ENCODE measurements at places on chromosomes 13 and 19.

GRCh38 chr13:99322297-99323103, 15.3 kb upstream of the GPR183 start:
- DNase-seq = no peak

DNA sequence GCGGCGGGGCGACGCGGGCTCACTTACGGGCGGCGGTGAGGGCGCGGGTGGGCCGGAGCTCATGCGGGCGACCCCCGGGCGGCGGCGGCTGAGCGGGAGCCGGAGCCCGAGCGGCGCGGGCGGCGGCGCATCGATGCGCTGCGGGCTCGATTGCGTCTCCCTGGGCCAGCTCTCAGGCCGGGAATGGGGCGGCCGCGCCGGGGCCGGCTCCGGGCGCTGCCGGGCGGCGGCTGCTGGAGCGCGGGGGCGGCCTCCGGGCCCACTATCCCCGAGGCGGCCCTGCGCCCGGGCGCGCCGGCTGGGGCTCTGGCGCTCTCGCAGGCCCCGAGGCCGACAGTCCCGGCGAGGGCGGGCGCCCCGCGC, 1.4 kb upstream of the TSHZ3 start:
- DNase-seq = no peak

GRCh38 chr13:99386911-99387788, 80.0 kb upstream of the GPR183 start:
- peak; percentile 74 for DNase-seq

DNA sequence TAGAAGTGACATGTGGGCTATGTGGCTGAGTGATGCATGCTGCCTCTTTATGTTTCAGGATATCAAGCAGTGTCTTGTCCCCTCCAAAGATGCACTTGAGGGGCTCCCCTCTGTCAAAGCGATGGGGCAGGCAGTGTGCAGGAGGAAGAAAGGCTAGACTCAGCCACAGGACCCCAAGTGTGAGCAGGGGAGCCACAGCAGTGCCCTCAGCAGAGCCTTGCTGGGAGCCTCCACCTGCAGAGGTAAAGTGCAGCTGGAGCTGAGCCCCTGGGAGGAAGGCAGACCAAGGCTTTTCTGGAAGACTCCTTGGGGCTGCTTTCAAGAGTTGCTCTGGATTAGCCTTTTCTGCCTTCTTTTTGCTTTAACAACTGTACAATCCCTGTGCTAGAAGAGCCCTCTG, 247.3 kb downstream of the DLEU7 start:
- DNase-seq = no peak

DNA sequence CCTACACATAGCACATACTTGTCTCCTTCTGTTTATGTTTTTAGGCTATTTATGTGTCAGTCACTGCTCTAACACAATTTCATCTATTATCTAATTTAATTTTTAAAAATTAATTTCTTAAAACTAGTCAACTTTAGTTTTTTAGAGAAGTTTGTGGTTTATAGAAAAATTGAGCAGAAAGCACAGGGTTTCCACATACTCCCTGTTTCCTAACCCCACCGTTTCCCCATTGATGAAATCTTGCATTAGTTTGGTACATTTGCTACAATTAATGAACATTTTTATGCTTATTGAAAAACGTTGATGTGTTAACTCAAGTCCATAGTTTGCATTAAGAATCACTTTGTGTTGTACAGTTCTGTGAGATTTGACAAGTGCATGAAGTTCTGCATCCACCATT, 53.5 kb downstream of the TNFSF13B start:
- no peak for DNase-seq

DNA sequence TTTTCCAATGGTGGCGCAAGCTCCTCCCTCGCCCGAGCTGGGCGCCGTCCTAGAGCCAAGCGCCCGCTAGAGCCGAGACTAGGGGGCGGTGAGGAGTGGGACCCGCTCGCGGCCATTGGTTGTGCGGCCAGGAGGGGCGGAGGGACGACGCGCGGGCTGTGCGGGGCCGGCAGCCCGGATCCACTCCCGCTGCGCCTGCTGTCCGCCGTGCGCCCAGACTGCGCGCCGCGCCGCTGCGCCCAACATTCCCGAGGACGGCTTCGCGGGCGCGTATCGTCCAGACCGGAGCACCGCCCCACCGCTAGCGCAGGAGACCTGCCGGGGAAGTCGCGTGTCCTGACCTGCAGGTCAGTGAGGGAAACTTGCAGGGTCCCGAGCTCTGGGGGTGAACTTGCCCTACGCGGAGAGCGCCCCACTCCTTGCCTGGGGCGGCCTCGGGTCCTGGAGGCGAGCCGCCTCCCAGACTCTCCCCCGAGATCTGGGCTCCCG, at the start of gene SERTM1:
SERTM1 (plus strand) TSS at position 183 of the 489 bp plus-strand sequence. CDS start 21,059 bp downstream, outside the sequence.
- no peak for DNase-seq

- no peak for DNase-seq
These were observed 4.2 kb downstream of the MPND start for GRCh38 chr19:4347521-4347920.

DNA sequence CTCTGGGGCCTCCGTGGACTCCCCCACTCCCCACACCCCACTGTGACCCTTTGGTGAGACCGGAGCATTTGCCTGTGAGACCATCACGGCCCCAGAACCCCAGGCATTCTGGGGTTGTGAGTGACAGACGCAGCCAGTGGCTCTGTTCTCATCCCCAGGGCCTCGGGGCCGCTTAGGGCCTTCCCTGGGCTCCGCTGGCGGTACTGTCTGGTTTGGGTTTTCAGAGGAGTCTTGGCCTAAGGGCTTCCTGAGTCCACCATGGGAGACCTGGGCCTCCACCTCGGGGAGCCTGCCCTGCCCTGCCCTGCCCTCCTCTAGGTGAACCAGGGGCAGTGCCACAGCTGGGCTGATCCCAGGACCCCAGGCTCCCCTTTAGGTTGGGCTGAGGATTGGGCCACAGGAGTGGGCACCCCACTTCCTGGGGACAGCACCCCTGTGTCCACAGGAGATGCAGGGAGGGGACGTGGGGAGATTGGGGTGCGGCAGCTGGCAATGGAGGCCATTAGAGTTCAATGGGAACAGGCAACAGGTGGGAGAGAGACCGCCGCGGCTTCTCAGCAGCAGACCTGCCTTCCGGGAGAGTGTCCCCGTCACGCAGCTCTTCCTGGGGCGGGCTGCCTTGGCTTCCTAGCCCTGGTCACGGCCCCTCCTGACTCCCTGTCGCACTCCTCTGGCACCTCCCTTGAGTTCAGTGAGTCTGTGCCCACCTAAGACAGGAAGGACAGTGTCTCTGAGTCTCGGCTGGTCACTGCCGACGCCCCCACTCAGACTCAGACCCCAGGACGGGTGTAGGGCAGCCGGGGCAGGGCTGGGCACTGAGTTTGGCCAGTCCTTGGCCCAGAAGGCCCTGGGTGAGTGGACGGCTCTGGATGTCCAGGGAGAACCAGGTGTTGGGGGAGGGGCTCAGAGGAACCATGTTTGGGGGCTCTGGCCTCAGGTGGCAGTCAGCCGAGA, 164.1 kb downstream of the KDM4B start:
- DNase-seq = no peak

DNA sequence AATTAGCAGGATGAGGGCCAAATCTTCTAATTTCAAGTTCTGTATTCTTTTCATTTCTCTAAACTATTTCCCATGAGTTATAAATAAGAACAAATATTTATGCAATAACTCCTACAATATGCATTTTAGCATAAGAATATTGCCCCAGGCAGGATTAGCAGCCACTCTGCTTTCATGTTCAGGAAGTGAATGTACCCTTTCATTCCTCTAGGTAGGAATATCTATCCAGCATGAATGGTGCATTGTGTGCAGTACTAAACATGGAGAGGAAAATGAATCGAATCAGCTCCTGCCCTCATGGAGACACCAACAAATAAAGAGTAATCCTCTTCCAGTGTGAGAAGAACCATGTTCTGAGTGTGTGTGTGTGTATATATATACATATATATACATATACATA, 41.0 kb downstream of the LHFPL6 start:
- DNase-seq = no peak

DNA sequence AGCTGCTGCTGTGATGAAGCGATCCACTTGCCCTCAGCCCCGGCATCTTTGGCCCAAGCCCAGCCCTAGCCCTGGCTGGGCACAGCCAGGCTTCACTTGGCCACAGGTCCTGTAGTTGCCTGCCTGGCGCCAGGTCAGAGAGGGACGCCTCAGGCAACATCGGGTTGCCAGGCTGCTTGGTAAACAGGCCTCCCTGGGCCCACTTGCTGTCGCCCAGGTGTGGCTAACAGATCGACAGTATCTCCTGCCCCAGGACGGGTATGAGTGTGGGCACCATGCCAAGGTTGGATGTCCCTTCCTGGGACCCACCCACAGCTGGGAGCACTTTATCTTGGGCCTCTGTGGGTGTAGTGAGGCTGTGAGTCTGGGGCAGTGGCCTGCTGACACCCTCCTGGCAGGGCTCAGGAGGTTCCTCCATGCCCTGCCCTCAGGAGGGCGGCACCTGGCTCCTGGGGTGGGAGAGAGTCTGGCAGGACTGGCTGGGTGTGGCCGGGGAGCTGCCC, 27.8 kb downstream of the CARM1 start:
- no peak for DNase-seq

DNA sequence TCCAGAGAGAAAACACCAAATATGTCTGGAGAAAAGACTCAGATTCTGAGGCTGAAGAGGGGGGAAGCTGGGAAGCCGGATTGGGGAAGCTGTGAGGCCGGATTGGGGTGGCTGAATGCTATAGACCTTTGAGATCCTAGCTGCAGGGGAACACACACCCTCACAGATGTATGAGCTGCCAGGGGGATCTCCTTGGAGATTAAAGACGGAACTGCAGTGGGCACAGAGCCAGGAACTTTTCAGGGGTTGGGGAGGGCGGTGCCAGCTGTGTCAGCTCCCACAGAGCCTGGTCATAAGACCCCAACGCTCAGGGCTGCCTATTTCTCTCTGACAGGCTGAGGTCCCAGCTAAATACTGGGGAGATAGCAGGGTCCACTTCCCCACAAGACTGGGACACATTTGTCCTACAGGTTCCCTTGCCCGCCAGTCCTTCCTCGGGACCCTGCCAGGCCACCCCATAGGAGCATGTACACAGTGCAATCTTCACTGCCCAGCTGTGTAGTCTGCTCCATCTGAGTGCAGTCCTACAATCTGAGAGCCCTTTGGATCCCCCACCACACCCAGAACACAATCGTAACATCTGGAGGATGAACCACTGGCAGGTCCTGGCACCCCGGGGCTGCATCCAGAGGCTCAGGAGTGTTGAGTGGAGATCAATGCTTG, 1893.9 kb downstream of the PCDH9 start:
- DNase-seq = no peak

DNA sequence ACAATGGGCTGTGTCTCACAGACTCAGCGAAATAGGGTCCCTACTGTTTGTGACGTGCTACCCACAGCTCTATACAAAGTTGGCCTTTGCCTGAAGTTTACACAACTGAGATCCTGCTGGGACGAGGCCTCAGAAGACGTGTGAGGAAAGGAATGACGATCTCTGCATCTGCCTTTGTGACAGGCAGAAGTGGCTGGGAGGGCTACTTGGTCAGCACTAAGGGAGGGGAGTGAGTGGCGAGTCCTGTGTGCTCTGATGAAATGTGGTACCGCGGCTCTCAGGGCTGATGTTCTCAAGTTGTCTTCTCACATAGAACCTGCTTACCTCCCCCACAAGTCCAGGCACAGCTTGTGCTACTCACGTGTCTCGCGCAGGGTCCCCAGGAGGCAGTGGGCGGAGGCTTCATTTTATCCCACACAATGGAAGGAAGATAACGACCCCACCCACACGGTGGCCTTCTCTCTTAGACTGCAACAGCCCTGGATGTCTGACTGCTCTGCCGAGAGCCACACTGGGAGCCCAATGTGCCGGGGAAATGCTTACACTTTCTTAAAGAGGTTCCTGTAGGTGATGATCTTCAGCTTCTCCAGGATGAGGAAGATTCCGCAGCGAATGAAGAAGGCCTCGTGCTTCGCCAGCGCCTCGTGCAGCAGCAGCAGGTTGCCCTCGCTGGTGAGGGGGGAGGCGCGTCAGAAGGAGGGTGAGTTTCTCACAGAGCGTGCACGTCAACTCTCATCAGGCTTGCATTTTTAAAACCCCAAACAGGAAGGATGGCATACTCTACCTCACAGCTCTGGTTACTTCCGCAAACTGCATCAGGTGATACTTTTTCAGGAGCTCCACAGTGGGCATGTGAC, 21.2 kb downstream of the PROZ start:
- DNase-seq = no peak

DNA sequence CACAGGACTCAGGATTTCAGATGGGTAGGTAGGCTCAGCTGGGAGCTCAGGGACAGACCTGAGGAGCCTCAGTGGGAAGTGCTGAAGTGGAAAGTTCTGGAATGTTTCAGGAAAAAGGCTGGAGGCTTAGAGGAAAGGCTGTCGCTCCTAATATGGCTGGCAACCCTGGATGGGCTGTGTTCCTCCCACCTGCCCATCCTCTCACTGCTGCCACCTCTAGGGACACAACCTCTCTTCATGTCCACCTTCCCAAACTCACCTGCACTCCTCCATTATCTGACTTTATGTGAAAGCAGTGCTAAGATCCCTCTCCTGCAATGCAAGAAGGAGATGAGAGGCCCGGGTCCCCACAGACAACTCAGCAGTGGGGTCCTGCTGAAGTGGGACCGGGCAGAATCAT, 5.8 kb upstream of the CEACAM21 start:
- no peak for DNase-seq

DNA sequence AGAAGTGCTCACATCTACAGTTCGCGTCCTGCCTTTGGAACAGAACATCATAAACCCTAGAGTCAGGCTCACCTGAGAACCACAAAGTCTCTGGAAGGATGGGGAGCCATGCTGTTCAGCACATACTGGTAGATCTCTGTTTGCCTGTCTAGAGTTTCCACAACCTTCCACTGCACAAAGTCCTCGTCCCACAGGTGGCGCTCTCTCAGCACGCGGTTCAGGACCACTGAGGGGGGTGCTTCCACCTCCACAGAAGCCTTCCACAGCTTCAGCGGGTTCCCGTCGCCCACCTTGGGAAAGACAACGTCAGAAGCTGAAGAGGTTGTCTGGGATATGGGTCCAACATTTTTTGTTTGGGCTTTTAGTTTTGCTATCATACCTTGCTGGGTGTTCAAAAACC, 93.6 kb downstream of the KL start:
- no peak for DNase-seq

DNA sequence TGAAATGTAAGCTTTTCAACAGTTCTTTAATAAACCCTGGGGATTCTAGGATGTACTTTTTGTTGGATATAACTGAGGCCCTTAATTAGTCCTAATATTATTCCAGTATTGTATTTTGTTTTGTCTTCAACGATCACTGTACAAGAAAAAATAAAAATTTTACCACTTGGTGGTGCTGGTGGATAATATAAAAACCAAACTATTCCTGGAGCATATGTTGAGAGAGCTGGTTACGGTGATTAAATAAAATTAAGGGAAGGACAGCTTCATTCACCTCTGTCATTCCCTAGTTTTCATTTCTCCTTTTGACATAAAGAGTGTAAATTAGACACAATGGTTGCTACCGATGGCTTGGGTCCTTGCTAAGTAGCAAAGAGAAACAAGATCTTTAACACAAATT, 598.6 kb upstream of the PCDH20 start:
- DNase-seq = no peak

GRCh38 chr19:13150931-13151604, 857 bp downstream of the IER2 start:
- DNase-seq = no peak

Measured in stimulated activated CD8-positive, alpha-beta memory T cell treated with anti-CD3 and anti-CD28 coated beads, Interleukin-7, amount 100 ng/mL, for 4 hours (primary cell).